Chondrocyte (in vitro differentiated cells): ENCODE measurements at places on chromosomes 4 and X. TPM values are rescaled to one million over a fixed set of nuclear protein-coding genes. Genes with fewer than 3 reads are reported as not detected.
A peak's percentile ranks its signal among the peaks of the same experiment; 100 is the strongest.

Gene SUPT20HL1
- total RNA-seq, result not detected in 3 replicates

GRCh38 chrX:84170931-84171330 lies 17.1 kb downstream of the RPS6KA6 start:
- H3K36me3 ChIP-seq, result no peaks in the 10 kb centered on the region
- no peak for DNase-seq
- H3K4me3 ChIP-seq, result no peak overlapping the region

DNA sequence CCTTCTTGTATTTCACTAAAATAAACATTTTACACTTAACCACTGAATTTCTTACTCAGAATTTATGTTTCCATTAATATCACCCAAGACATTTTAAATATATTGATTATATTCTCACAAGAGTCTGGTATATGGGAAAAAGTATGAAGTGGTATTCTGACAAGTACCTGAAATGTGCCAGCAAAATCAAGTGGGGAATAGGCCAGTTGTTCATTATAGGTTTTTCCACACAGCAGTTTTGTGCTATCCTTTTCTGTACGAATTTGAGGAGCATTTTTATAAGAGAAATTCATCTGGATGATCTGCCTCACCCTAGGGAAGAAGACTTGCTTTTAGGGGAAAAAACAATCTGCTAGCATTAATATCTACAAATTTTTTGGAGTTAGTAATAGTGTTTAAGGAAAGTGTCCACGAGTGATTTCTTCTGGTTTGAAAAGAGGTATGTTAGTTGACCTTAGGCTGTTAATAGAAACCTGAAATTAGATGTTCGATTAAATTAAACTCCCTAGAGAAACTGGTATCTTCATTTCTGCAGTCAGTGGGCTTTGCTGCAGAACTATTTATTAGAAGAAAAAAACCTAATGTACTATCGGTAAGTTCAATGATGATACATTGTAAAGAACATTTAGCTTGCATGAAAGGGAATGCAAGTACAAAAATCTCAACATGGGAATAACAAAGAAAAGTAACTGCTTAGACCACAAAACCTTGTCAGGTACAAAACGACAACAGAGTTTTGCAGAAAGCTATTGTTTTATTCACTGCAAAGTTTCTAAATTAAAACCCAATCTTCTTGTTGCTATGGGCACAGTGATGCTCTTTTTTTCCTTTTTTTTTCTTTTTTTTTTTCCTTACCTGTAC lies 1.8 kb downstream of the KLF3 start:
- no peaks in the 10 kb centered on the region for H3K36me3 ChIP-seq
- DNase-seq, result no peak
- H3K27ac ChIP-seq, result peak overlapping the region; percentile 98
- H3K4me1 ChIP-seq, result peaks cover 65% of the 10 kb centered on the region

DNA sequence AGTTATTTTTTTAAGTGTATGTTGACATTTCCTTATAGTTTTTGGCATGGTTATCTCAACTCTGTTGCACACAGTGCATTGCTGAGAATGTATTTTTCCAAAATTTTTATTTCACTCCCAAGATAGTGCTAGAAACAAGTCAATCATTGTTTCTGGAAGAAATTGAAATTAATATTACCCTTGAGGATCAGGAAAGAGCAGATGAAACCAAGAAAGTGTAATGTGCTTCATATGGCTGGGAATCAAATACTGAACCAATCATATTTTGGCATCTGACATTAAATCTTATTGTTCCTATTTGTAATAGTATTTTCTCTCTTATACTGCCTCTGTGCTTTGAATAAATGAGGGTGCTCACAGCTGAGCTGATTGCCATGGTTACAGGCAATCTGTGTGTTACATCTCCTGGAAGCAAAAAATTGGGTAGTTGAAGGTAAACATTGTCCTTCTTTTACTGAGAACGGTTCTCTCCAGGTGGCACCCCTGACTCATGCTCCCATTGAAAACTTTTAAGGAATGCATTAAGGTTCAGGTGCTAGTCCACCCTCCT lies 358.2 kb upstream of the NR3C2 start:
- H3K36me3 ChIP-seq, result no peaks in the 10 kb centered on the region
- H3K27me3 ChIP-seq, result no peaks in the 10 kb centered on the region
- H3K4me1 ChIP-seq, result no peaks in the 10 kb centered on the region
- H3K4me3 ChIP-seq, result no peak overlapping the region
- no peak overlapping the region for H3K27ac ChIP-seq

Gene RBMXL3
- total RNA-seq, result not detected in 3 replicates

- H3K4me1 ChIP-seq, result no peaks in the 10 kb centered on the region
- H3K36me3 ChIP-seq, result no peaks in the 10 kb centered on the region
- H3K27me3 ChIP-seq, result no peaks in the 10 kb centered on the region
- H3K4me3 ChIP-seq, result no peak overlapping the region
- no peak for DNase-seq
- H3K27ac ChIP-seq, result no peak overlapping the region
Measured at GRCh38 chr4:171025776-171026175, 787.4 kb upstream of the GALNTL6 start.

GRCh38 chr4:8503801-8504200 lies 63.2 kb downstream of the TRMT44 start:
- peaks cover 5% of the 10 kb centered on the region for H3K27me3 ChIP-seq
- H3K36me3 ChIP-seq, result no peaks in the 10 kb centered on the region
- no peak overlapping the region for H3K27ac ChIP-seq

Gene VCX2
- not detected in 3 replicates for total RNA-seq

Gene SCML2
- total RNA-seq, result 2.8 to 3.3 TPM (median 3.0 TPM) in 3 replicates

- H3K27ac ChIP-seq, result peak overlapping the region; percentile 98
- no peaks in the 10 kb centered on the region for H3K27me3 ChIP-seq
- peak overlapping the region; percentile 94 for H3K4me3 ChIP-seq
- peaks cover 38% of the 10 kb centered on the region for H3K4me1 ChIP-seq
- DNase-seq, result no peak
- peaks cover 2% of the 10 kb centered on the region for H3K36me3 ChIP-seq
Measured at GRCh38 chr4:145619639-145619996, 433 bp downstream of the MMAA start.

Gene CFP
- 0.60 to 0.87 TPM (median 0.77 TPM) in 3 replicates for total RNA-seq

GRCh38 chrX:49237060-49237459 lies 1.8 kb downstream of the CCDC22 start:
- no peak overlapping the region for H3K27ac ChIP-seq
- H3K36me3 ChIP-seq, result no peaks in the 10 kb centered on the region
- H3K4me1 ChIP-seq, result no peaks in the 10 kb centered on the region
- H3K4me3 ChIP-seq, result no peak overlapping the region
- no peak for DNase-seq
- no peaks in the 10 kb centered on the region for H3K27me3 ChIP-seq

DNA sequence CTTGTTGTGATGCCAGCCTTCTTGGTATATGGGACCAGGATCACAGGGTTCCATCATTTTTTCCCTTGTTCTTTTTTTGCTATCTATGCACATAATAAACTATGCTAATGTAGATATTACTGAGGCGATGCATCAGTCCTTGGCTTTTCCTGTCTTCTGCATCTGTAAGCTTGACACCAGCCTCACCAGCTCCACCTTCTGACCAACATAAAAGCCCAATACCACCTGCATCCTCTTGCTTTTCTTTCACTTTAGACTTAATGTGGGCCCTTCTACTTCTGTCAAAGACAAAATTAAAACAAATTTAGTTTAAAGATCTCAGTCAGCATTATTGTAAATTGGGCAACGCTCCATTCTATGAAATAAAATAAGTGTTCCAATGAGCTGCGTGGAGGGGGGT lies 1718.8 kb upstream of the PCDH10 start:
- H3K27me3 ChIP-seq, result no peaks in the 10 kb centered on the region
- H3K27ac ChIP-seq, result no peak overlapping the region
- no peaks in the 10 kb centered on the region for H3K4me1 ChIP-seq
- no peaks in the 10 kb centered on the region for H3K36me3 ChIP-seq
- no peak for DNase-seq

Gene TMEM47
- 63.7 to 65.6 TPM (median 64.1 TPM) in 3 replicates for total RNA-seq

Gene MXRA5
- total RNA-seq, result 26.3 to 103 TPM (median 26.4 TPM) in 3 replicates

- no peak for DNase-seq
- H3K4me3 ChIP-seq, result no peak overlapping the region
Measured at GRCh38 chr4:139647184-139647583, 18.4 kb upstream of the MGST2 start.

Gene DAPP1
- not detected in 3 replicates for total RNA-seq

Gene CYSLTR1
- not detected in 3 replicates for total RNA-seq

DNA sequence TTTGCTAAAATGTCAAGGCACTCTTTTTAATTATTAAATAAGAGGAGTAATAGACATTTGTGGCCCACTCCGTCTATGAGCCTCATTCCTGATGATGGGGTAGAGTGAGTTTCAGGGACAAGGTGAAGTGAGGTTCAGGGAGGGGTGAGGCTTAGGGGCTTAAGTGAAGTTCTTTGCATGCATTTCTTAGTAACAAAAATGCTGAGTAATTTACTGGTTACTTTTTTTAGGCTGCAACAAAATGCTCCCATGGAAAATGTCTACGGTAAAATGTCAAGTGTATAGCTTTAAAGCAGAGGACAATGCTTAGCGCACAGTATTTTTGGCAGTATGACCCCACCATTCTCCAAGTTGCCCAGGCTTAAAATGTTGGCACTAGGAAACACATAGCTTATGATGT lies 2.0 kb upstream of the USO1 start:
- DNase-seq, result no peak
- H3K27me3 ChIP-seq, result no peaks in the 10 kb centered on the region
- H3K4me1 ChIP-seq, result peaks cover 39% of the 10 kb centered on the region
- H3K4me3 ChIP-seq, result no peak overlapping the region

- H3K36me3 ChIP-seq, result no peaks in the 10 kb centered on the region
- no peaks in the 10 kb centered on the region for H3K4me1 ChIP-seq
- no peaks in the 10 kb centered on the region for H3K27me3 ChIP-seq
- H3K27ac ChIP-seq, result no peak overlapping the region
Measured at GRCh38 chr4:188032583-188032982, 37.0 kb downstream of the ZFP42 start.

DNA sequence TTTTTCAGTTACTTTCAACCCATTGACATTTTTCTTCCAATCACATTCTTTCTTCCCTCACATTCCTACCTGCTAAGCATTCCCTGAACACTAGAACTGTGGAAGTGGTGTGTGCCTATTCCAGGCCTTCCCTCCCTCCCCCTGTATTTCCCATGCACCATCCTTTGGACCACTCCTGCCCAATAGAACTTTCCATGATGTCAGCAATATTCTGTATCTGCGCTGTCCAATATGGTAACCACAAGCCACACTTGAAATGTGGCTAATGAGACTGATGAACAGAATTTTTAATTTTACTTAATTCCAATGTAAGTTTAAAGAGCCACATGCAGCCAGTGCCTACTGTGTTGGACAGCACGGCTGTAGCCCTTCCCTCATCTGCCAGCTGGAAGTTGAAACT lies 57.5 kb downstream of the DCTD start:
- H3K4me1 ChIP-seq, result peaks cover 2% of the 10 kb centered on the region
- no peaks in the 10 kb centered on the region for H3K27me3 ChIP-seq
- H3K27ac ChIP-seq, result no peak overlapping the region
- no peak overlapping the region for H3K4me3 ChIP-seq

- no peak overlapping the region for H3K27ac ChIP-seq
- no peak overlapping the region for H3K4me3 ChIP-seq
- no peak for DNase-seq
- H3K4me1 ChIP-seq, result no peaks in the 10 kb centered on the region
Measured at GRCh38 chrX:131746491-131746968, 202.7 kb downstream of the OR13H1 start.

- H3K27ac ChIP-seq, result no peak overlapping the region
- DNase-seq, result no peak
- no peak overlapping the region for H3K4me3 ChIP-seq
- no peaks in the 10 kb centered on the region for H3K27me3 ChIP-seq
- no peaks in the 10 kb centered on the region for H3K4me1 ChIP-seq
- H3K36me3 ChIP-seq, result no peaks in the 10 kb centered on the region
Measured at GRCh38 chr4:56156141-56156540, 207.4 kb downstream of the CEP135 start.

Gene AFP
- 1.3 TPM in 1 of 3 replicates, not detected in the others for total RNA-seq

- H3K27ac ChIP-seq, result no peak overlapping the region
- DNase-seq, result no peak
- no peak overlapping the region for H3K4me3 ChIP-seq
- H3K4me1 ChIP-seq, result no peaks in the 10 kb centered on the region
- peaks cover 6% of the 10 kb centered on the region for H3K27me3 ChIP-seq
- H3K36me3 ChIP-seq, result no peaks in the 10 kb centered on the region
Measured at GRCh38 chr4:121009578-121010478, 62.5 kb downstream of the NDNF start.

Gene HELQ
- 7.2 to 13.5 TPM (median 9.6 TPM) in 3 replicates for total RNA-seq

DNA sequence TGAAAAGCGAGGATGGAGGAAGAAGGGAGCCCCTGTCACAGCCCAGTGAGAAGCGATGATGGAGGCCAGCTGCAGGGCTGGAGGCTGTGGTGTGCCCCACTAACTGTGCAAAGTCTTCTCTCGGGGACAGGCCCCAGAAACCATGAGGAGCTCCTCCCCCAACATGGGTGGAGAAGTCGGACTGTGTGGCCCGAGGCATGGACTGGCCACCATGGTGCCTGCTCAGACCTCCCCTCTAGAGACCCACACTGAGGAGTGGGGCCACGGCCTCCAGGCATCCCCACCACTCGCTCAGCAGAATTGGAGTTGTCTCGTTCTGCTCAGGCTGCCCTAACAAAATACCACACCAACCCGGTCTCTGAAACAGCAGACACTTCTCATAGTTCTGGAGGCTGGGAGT lies 12.2 kb upstream of the PDE6B start:
- no peak overlapping the region for H3K4me3 ChIP-seq
- H3K36me3 ChIP-seq, result peaks cover 3% of the 10 kb centered on the region
- H3K27me3 ChIP-seq, result peaks cover 18% of the 10 kb centered on the region
- peak; percentile 54 for DNase-seq
- peaks cover 9% of the 10 kb centered on the region for H3K4me1 ChIP-seq

Gene MAGEA8
- total RNA-seq, result not detected in 3 replicates

- DNase-seq, result no peak
- peak overlapping the region; percentile 8 for H3K27ac ChIP-seq
- H3K27me3 ChIP-seq, result no peaks in the 10 kb centered on the region
Measured at GRCh38 chr4:155602351-155603140, 64.1 kb upstream of the GUCY1A1 start.

Gene GPAT3
- 0.07 to 0.17 TPM (median 0.15 TPM) in 3 replicates for total RNA-seq
